Lung microvascular endothelial cell (primary cell): ENCODE measurements at places on chromosomes 1 and 21. TPM values are rescaled to one million over a fixed set of nuclear protein-coding genes. Genes with fewer than 3 reads are reported as not detected.
A peak's percentile ranks its signal among the peaks of the same experiment; 100 is the strongest.

C1orf185 gene
- not detected in 2 replicates for total RNA-seq

DNA sequence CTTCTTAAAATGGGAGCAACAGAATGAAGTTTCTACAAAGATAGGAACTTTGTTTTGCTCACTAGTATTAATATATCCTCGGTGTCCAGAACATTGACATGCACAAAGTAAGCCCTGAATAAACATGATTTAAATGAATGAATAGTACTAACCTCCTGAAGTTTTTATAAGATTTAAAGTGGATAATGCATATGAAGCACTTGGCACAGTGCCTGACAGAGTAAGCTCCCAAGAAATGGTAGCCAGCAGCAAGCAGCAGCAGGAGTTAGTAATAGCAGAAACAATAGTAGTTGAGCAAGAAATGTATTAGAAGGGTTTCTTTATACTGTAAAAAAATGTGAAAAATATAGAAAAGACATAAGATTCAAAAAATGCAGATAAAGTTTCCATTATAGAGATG lies 258.1 kb upstream of the C1orf87 start:
- DNase-seq: no peak

GRCh38 chr1:208942394-208943130 lies 641.0 kb upstream of the CAMK1G start:
- peak; percentile 10 for DNase-seq

GRCh38 chr1:210448297-210448892 lies 119.7 kb downstream of the HHAT start:
- DNase-seq: peak; percentile 62

DNA sequence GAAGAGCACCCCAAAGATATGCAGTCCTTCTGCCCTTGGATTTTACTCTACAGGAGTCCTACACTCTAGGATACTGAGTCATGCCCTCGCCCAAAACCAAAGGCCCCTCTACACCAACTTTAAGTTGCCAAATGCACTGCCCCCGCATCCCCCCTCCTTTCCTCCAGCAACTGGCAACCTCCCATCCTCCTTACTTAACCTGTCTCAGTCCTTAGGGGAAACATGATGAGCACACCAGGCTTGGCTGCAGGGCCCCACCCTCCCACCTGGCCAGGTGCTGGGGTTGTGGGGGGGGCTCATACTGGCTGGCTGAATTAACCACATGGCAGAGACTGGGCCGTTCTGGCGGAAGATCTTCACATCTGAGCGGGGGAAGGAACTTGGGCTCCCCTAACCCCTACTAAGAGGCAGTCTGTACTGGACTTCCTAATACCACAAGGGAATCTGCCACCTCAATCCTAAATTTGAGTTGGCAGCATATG lies 1.2 kb downstream of the HDGF start:
- DNase-seq: peak; percentile 9
